Activated naive CD4-positive, alpha-beta T cell treated with anti-CD3 and anti-CD28 coated beads for 36 hours (primary cell): ENCODE measurements at places on chromosomes 16 and 17.

DNA sequence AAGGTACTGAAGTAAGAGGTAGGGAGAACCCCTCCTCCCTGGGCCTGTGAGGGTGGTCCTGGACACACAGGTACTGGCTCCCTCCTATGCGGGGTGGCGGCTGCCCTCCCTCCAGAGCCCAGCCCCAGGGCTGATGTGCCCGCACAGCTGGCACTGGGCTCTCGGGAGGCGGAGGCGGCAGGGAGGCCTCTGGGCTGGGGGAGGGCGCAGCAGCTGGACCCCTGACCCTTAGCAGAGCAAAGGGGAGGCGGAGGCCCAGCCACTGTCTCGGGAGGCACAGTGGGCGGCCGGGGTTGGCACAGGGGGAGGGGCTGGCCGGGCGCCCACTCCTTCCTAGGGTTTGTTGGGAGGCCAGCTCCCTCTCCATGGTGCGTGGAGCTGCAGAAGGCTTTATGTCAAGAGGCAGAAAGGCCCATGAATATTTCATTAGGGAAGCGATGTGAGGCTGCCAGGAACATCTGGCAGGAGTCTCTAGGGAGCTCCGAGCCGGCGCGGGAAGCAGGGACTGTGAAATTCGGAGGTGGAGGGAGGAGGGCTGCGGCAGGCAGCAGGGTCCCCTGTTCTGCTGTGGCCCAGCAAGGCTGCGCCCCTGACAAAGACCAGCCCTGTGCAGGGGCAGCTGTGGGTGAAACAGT lies 44.1 kb upstream of the ACSF3 start:
- no peak for DNase-seq

GRCh38 chr16:22641131-22641628 lies 130.5 kb downstream of the NPIPB5 start:
- peak; percentile 37 for DNase-seq

GRCh38 chr17:17063546-17064122 lies 21.4 kb downstream of the MPRIP start:
- DNase-seq = no peak

DNA sequence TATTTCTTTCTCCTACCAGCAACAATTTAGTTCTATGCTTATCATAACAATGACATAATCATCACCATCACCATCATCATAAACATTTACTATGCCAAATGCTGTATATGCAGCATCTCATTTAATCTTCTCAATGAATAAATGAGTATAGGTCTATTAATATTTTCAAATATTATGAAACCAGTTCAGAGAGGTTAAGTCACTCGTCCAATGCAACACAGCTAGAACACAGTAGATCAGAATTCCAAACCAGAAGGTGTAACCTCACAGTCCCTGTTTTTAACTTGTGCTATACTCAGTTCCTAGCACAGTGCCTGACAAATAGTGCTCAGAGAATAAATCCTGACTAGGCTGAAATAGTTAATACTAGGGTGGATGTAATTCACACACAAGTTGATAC lies 314.8 kb downstream of the XYLT1 start:
- DNase-seq = no peak

- peak; percentile 12 for DNase-seq
These were observed 50.9 kb downstream of the JPH3 start for GRCh38 chr16:87653234-87653633.

DNA sequence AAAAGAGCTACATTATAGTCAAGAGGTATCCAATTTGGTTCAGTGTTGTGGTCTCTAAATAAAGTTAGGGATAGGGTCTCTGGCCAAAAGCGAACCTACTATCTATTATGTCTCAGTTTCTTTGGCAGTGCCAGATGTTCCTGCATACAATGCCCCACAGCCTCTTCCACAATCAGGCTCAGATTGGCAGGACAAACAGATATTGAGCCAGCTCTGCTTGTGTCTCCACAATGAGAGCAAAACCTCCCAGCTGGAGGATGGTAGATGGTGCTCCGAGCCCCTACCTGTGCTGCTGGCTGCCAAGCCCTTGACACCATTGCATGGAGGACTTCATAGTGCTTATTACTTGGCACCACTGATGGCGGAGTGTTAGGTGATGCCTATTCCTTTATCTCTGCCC lies 19.7 kb downstream of the PHAF1 start:
- no peak for DNase-seq
